AG04449 (cell line): ENCODE measurements at places on chromosomes 2 and 18.

- no peak for DNase-seq
Observed at GRCh38 chr2:236554629-236555282, 14.9 kb upstream of the ACKR3 start.

- no peak for DNase-seq
Observed at GRCh38 chr2:235911633-235912233, 256.5 kb downstream of the GBX2 start.

- no peak for DNase-seq
Observed at GRCh38 chr2:57343391-57344006, 703.1 kb upstream of the VRK2 start.

DNA sequence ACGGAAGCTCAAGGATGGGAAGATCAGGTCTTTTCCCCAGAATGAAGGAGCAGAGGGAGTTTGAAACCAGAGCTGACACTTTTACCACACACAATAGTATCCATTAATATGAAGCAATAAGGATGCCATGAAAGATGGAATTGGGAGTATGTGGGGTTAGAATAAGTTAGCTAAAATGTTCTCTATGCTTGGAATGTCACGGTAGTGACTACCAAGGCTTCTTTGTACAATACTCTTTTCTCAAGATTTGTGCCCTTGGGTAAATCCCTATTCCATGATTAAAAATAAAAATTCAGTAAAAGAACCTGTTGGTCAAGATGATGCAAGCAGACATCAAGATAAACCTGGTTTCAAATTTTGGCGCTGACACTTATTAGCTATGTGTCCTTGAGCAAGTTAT, 75.0 kb downstream of the NRXN1 start:
- DNase-seq: no peak

GRCh38 chr2:96138179-96139145, at the start of gene ASTL:
TSS of gene ASTL (minus strand) at chr2:96138502. CDS start at chr2:96138436, 66 bp downstream.
- no peak for DNase-seq

DNA sequence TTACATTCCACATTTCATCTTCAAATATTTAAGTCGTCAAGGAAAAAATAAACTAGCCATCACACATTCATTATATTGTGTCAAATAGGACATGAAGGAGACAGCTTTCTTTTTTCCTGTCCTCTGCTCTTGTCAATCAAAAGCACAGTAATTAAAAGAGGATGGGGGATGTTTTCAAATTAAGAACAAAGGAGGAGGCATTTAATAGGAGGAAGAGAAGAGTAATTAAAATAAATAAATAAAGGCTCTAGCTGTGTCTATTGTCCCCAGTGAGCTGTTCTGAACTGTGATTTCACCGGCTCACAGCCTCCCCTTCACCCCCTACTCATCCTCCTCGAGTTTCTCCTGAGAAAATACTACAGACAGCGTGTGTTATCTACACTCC, 1377.1 kb upstream of the PIK3C3 start:
- no peak for DNase-seq

DNA sequence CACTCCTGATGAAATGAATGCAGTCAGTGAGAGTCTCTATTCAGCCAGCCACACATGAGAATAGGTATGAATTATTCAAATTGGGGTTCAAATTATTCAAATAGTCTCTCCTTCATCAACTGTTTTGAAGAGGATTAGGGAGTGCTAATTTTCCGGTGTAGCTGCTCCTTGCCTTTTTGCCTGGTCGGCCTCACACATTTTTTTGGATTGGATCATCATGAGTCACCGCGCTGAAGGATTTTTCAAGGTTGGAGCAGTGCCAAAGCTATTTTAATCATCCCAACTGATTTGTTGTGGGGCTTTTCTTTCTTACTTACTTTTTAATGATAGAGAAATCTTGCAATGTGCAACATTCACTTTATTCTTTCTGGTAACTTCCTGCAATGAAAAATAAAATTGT, 2.4 kb upstream of the DTNA start:
- DNase-seq: peak; percentile 63

DNA sequence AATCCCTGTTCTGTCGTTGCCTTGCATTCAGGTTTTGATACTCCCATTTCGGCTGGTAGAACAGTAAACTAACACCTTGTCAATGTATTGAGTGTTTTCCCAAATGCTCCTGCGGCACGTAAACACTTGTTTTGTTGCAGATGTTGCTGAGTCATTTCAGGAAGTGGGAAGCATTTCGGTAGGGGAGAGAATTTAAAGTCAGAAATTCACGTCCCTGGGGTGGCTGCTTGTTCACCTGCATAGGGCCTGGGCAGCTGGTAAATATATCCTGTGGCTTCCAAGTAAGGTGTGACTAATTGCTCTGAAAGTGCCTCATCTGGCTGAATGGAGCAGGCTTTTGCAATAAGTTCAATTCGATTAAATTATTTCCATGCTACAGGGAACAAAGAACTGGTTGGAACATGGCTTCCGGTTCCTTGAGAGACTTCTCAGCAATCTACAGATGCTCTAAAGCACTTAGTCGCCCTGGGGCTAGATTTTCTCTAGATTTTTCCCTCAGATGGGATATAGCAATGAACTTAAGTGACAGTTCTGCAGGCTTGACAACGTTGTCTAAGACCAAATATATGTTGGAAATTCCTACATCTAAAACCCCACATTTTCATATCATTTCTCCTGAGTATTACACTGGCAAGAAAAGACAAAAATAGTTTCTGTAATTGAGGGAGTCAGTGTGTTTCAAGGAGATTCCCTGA, 5.2 kb downstream of the GALR1 start:
- DNase-seq: no peak
